ENCODE measurements at places on chromosomes 2 and 18.

DNA sequence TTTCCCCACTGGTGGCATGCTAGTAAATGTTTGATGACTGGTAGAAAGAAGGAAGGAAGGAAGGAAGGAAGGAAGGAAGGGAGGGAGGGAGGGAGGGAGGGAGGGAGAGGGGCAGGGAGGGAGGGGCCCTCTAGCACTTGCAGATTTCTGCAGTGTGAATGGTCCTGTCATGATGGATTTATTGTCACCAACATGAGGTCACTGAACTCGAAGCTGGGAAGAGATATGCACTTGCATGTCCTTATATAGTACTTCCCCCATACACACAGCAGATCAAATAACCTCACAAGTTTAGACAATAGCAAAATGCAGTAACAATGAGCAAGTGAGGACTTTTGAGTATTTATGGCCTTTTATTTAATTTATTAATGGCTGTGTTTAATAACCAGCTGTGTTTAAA, 44.5 kb upstream of the CXCR4 start:
- DNase-seq, result no peak

GRCh38 chr2:203492965-203493364, 42.1 kb downstream of the RAPH1 start:
- no peak for DNase-seq

DNA sequence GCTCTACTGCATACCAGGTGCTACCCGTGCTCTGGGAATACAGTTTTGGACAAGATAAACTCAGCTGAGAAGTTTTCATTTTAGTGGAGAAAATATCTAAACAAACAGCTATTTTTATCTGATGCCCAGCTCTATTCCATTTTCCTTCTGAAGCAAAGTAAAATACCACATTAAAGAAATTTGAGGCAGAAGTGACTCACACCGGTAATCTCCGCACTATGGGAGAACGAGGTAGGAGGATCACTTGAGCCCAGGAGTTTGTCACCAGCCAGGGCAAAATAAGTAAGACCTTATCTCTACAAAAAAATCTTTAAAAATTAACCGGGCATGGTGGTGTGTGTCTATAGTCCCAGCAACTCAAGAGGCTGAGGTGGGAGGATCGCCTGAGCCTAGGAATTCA, 416.2 kb upstream of the LYPD1 start:
- no peak for DNase-seq

GRCh38 chr18:45890606-45891005, 65.1 kb downstream of the SIGLEC15 start:
- no peak for DNase-seq

- DNase-seq, result no peak
Observed at GRCh38 chr2:132760405-132760804, 90.4 kb upstream of the LYPD1 start.

DNA sequence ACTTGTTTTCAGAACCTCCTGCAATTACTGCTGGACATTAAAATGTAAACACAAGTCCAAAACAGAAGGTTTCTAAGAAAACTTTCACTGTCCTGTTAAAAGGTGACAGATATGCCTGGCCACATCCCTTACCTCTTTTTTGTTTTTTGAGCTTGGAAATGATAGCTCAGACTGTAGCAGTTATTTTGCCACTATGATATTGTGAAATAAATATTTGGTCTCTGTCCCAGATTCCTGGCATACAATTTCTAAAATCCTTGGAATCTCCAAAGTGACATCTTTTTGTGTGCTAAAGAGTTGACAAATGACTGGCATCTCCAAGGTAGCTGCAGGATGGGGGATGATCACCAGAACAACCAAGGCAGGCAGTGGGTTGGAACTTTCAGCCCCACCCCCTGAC, 16.8 kb downstream of the TPGS2 start:
- no peak for DNase-seq

DNA sequence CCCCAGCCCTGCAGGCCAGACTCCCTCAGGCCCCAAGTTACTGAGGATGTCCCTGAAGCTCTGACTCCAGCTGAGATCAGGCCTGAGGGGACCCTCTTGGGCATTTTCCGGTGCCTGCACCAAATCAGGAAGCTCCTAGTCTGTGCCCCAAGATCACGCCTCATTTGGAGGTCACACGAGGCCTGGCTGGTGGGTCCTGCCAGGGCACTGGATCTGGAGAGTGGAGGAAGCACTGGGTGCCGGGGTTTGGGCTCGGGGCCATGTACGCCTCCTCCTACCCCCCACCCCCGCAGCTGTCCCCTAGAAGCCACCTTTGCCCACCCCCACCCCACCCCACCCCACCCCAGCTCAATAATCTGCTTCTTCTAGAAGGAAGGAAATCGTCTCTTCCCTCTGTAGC, 16.2 kb downstream of the SH2D6 start:
- DNase-seq, result no peak
